ENCODE measurements at places on chromosomes 3 and 15. TPM values are rescaled to one million over a fixed set of nuclear protein-coding genes. Genes with fewer than 3 reads are reported as not detected.

DNA sequence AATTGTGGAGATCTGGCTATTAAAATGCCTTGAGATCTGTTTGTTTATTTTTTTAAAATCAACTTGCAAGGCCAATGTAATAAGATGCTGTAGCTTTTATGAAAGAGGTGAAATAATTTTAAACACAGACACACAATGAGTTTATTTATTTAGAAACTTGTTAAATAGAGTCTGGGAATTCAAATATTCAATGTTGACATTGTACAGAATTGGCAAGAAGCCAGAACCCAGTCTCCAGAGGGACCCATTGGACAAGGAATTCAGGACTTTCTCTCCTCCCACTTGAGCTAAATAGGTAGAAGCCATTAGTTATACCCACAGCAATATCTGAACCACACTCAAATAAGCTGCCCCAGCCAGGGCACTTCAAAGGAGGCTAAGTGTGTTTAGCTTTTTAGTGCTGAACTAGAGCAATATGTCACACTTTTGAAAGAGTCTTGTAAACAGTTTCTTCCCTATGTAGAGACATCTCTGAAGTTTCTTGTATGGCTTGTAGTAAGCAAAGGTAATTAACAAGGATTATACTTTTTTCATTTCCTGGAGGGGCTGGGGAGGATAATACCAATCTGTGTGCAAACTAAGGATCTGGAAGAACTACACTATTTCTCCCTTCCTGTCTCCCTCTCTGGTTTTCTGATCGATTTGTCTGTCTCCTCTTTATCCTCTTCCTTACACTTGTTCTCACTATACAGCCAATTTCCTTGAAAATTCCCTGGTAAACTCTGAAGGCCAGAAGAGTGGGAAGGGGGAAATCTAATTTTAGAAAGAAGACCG lies 6.0 kb downstream of the MECOM start:
- DNase-seq: peak; percentile 6

- no peak for DNase-seq
These were observed 8.1 kb upstream of the MAPK6 start for GRCh38 chr15:52010633-52011595.

GRCh38 chr15:75043509-75044257 lies 20.3 kb downstream of the PPCDC start:
- peak; percentile 93 for DNase-seq

GRCh38 chr15:45377609-45378148 lies 665 bp downstream of the GATM start:
- DNase-seq: peak; percentile 35

DNA sequence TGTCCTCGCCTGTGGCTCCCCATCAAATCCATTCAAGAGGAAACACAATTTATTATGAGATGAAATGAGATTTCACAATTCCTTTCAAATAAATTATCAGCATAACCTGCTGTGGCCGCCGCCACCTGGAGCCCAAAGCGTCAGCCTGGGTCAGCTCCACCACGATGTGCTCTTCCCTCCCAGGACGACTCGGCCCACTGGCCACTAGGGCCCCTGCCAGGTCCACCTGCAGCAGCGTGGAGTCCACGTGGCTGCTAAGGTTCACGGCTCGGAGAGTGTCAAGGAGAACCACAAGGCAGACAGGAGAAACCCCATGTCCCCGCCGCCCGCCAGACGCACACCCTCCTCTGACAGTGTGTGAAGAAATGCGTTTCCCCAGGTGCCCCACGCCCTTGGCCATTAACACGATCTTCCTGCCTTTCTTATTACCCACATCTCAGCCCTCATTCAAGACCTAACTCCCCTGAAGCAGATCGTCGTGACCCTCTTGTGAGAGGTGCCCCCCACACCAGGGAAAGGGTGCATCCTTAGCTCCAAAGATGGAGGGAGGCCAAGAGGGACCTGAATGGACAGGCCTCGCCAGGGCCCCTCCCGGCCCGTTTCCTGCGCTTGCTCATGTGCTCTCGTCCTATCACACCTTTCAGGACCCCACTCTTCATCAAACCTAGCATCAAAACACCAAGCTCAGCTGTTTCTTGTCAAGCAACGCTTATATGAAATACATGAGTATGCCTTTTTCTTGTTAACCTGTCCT lies 80.6 kb downstream of the OCA2 start:
- DNase-seq: no peak

DNA sequence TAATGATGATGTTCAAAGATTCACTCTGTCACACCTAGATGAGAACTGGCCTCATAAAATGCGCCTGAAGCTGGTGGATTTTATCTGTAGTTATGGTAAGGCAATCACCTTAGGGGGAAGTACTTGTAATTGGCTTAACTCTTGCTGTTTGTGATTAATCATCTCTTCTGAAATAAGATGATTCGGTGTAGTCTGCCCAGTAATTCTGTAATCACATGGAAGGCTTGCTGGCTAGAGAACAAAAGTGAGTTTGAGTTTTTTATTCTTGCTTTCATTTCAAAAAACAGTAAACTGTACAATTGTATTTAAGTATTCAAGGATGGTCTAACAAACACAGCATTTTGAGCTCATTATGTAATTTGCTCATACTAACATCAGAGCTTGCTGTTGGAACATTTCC lies 72.1 kb downstream of the OTOL1 start:
- no peak for DNase-seq

DNA sequence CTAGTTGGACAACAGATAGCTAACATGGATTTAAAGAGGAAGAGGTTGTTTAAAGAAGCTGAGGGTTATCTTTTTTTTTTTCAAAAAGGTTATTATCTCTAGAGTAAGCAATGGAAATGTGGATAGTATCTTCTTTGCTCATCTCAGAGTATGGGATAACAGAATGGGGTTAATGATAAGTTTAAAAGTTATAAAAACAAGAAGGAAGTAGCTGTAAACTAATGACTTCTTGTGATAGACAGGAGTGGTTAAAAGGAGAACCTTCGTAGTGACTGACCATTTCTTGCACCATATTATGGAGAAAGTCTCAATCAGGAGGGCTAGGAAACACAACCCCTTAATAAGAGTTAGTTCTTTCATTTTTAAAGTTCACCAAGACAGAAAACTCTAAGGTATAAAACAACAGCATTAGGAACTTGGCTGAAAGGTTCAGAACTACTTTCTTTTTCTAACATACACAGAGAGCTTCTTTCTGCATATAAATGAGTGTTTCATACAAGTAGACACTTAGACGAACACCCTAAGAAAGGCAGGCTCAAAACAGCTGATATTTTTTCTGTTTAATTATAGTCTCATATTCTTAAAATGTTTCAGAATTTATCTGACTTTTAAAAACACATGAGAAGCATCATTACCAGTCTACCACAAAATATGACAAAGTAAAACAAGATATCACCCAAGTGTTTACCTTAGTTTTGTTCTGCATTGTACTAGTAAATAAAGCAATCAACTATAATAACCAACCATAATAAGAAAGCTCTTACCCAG lies 140.0 kb downstream of the MEIS2 start:
- DNase-seq: no peak

DNA sequence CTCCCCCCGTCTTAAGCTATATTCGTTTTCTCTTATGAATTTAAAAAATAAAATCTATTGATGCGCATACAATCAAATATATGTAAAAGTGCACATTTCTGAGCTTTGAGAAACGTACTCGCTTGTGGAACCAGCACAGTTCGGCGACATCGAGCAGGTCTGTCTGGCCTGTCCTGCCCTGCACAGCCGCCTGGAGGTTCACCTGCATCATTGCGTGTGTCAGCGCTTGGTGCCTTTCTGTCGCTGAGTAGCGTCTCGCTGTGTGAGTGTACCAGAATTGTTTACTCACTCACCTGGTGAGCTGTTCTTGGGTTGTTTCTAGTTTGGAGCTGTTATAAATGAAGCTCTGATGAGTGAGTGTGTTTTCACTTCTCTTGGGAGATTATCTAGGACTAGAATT lies 104.0 kb downstream of the VGLL4 start:
- DNase-seq: no peak

DNA sequence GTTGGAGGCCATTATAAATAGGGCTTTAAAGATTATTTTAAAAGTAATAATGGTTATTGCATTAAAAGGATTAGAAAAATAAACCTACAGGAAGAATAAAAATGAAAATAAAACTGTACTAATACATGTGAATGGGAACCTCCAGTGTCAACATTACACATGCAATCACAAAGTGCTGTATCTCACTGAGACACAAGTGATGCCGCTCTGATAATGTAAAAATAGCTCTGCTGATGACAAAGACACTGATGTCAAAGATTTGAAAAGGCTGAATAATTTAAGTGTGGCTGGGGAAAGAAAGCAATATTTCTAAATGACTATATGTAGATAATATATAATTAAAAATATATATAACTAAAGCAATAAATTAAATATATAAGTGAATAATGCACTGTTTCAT lies 129.1 kb upstream of the RAP2B start:
- DNase-seq: no peak

GRCh38 chr15:25416693-25417092 lies 22.1 kb downstream of the UBE3A start:
- DNase-seq: no peak

LRRN1 gene
- 1.0 TPM for total RNA-seq

TICRR gene
- 1.3 TPM for total RNA-seq

ASB14 gene
- not detected for total RNA-seq

RAB6B gene
- 8.3 TPM for total RNA-seq

All from left colon (tissue), 2 donors.